ENCODE measurements at places on chromosomes 5 and 9. TPM values are rescaled to one million over a fixed set of nuclear protein-coding genes. Genes with fewer than 3 reads are reported as not detected.

- no peak for DNase-seq
Measured at GRCh38 chr9:129282731-129283211, 104.7 kb upstream of the IER5L start.

Gene OR1L1
- not detected for total RNA-seq

GRCh38 chr5:125267636-125268248, 521.3 kb upstream of the ZNF608 start:
- no peak for DNase-seq

Gene OR1Q1
- total RNA-seq, result not detected

Gene PCDHB13
- total RNA-seq, result 3.0 TPM

Gene FAM169A
- total RNA-seq, result 23.8 TPM

GRCh38 chr5:174717826-174718455, 6.4 kb upstream of the MSX2 start:
- no peak for DNase-seq

Gene PSMB7
- 270 TPM for total RNA-seq

Gene GPR150
- total RNA-seq, result 0.12 TPM

DNA sequence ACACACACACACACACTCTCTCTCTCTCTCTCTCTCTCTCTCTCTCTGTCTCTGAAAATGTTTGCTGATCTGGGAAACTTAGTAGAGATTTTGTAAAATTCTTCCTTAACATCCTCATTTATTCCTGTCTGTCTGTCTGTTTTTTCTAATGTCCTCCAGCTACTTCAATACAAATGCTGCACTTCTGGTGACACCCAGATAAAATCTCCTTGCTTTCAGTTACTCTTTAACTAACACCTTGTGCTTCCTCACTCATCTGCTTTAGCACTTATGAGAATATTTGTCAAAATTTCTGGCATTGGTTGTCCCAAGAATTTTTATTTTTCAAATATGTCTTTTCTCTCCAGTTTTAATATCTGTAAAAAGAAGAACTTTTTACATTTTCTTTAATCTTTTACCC, 35.0 kb upstream of the ARRDC3 start:
- DNase-seq, result no peak

- DNase-seq, result no peak
Measured at GRCh38 chr5:169499990-169500505, 83.5 kb upstream of the SPDL1 start.

- DNase-seq, result peak; percentile 97
Measured at GRCh38 chr9:128098297-128099230, 29.0 kb downstream of the PTGES2 start.

Gene KIF4B
- not detected for total RNA-seq

Gene IL31RA
- not detected for total RNA-seq

DNA sequence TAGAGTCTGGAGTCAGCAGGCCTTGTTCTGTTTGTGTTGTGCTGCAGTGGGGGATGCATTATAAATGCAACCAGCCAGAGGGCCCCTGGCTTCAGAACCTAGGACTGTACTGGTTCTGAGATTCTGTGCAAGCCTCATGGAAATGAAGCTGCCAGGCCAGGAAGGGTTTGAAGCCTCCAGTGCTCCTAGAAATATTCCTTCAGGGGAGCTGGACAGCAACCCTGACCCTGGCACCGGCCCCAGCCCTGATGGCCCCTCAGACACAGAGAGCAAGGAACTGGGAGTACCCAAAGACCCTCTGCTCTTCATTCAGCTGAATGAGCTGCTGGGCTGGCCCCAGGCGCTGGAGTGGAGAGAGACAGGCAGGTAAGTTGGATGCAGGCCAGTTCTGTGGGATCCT, at the start of gene SLC4A9:
Gene SLC4A9 (plus strand): TSS at position 94 of the 400 bp plus-strand sequence. CDS start 43 bp downstream, at position 137.
- no peak for DNase-seq

All from neural progenitor cell (in vitro differentiated cells).